Astrocyte of the cerebellum (primary cell): ENCODE measurements at places on chromosomes 16 and 17.

DNA sequence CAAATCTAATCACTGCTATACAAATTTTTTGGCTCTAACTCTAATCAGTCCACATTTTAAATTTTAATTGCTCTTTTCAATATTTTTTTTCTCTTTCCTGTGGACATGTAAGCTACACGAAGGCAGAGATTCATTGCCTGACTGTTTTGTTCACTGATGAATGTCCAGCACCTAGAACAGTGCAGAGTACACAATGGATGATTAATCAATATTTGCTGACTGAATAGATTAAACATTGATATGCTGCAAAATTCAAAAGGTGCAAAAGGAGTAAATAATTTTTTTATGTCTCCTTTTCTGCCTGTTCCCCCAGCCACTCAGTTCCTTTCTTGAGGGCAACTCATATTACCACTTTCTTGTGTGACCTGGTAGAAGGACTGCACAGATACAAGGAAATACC lies 32.8 kb downstream of the SCNN1B start:
- DNase-seq = no peak

DNA sequence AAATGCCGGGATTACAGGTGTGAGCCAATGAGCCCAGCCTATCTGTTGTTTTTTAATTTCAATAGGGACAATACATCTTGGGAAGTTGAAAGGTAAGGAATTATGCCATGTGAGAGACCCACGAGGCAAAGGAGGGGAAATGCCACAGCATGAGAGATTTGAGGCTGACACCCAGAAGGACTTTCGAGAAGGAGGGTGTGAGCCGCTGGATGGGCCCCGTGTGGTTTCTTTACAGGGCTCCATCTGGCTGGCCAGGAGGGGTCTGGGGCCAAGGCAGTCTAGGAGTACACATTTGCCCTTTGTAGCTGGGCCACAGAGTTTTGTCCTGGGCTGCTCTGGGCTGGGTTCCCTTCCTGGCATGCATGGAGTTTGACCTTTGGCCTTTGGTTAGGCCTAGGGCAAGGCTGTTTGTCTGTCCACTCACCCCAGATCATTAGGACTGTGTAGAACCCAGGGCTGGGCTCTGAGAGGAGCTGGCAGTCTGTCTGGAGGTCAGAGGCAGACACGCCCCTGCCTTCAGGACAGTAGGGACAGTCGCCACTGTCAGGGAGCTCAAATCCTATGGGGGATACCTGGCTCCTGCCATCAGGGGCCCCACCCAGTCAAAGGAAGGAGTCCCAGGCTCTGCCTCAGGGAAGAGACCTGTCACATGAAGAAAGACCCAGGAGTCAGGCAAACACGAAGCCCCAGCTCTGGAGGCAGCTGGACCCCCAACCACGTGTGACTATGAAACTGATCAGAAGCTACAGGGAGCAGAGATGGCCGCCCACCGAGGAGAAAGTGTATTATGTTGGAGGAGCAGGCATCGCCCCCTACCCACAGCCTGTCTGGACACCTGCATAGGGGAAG lies 24.2 kb upstream of the NXPH3 start:
- no peak for DNase-seq

DNA sequence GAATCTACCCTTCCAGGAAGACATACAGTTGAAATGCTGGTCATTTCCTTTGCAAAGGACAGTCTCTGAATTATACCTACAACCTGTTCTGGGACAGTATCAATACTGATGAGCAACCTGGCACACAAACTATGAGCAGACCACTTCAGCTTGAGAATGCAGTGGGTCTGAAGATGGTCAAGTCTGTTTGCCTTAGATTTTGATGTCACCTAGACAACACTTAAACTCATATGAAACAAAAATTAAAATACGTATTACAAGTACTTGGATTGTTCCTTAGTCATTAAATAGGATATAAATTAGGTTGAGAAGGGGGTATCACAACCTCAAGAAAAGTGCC lies 3.5 kb downstream of the SRSF2 start:
- no peak for DNase-seq

DNA sequence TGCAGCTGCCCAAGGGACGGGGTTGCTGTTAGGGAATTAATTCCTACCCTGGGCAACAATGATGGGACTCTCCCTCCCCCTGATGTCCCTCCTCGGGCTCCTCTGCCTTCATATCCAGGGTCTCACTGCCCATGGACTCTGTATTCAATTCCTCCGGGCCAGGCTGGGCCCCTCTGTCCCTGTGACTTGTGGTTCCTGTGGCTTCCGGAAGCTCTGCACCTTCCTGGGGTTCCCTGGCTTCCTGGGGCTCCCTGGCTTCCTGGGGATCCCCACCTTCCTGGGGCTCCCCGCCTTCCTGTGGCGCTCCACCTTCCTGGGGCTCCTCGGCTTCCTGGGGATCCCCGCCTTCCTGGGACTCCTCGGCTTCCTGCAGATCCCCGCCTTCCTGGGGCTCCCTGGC lies 35.2 kb downstream of the SRL start:
- DNase-seq = no peak

DNA sequence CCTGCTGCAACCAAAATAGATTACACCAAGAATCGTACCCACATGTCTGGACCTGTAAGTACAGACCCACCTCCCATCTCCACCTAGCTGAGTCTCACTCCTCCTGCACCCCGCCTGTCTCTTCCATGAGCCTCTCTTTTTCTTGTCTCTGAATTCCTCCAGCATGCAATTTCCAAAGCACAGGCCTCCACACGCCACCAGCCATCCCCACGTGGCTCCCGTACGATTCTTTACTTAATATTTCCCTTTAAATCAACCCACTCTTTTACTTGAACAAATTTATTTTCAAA lies 1.2 kb downstream of the RPH3AL start:
- DNase-seq = no peak

- DNase-seq = peak; percentile 68
These were observed 19.3 kb downstream of the GDE1 start for GRCh38 chr16:19502395-19503131.

DNA sequence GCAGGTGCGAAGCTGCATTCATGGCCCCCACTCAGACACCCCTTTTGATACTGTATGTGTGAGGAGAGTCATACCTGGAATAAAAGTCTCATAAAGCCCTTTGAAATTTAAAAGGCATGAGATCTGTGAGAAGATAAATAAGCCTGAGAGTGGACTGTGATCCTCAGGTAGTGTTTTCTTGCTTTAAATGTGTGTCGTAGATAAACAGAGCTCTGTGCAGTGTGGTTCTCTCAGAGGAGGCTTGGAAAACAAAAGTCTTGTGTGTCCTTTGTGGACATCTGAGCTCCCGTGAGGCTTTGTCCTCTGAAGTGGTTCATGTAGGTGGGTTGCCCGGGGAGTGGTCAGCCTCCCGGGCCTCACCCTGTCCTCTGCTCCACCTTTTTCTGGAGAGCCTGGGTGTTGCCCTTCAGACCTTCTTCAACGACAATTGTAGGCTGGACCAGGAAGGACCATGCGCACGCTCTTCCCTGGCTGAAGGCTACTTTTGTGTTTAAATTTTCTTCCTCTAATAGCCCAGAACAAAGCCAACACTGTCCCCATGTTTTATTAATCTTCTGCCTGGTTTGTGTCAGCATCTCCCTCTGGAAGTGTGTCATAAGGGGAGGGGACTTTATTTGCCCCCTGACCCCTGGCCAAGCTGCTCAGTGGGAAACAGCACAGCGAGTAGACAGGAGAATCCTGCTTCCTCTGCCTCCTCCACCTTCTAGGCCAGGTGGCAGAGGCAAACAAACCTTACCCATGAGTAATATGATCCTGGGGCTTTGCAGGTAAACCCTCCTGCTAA lies 151.2 kb downstream of the MSI2 start:
- DNase-seq = no peak

GRCh38 chr17:59858167-59858816 lies 34.5 kb downstream of the TUBD1 start:
- DNase-seq = no peak

GRCh38 chr16:88983771-88984687 lies 7.0 kb upstream of the CBFA2T3 start:
- DNase-seq = no peak

DNA sequence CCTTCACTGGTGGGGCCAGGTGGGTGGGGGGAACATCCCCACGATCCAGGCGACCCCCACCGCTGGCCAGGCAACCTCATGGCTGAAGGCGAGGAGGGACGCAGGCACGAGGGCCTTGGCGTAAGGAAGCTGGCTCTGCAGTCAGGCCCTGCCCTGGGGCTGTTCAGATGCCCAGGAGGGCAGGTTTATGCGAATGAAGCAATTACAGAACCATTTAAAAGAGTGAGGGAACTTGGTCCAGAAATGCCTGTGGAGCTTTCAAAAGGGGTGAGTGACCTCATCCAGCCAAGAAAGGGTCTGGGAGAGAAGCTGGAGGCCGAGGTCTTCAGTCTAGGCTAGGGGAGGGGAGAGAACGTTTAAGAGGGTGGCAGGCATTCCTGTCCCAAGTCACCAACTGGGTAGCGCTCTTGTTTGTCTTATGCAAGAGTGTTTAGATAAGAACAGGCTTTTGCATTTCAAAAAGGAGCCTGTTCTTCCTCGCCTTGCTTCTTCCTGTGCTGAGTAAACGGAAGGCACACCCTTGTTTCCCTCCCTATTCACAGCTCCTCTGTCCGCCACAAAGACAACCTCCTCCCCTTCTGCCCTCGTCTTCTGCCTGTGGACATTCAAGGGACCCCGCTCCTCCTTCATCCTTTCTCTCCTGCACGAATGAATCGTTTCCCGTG lies 183.5 kb upstream of the SDK2 start:
- no peak for DNase-seq

DNA sequence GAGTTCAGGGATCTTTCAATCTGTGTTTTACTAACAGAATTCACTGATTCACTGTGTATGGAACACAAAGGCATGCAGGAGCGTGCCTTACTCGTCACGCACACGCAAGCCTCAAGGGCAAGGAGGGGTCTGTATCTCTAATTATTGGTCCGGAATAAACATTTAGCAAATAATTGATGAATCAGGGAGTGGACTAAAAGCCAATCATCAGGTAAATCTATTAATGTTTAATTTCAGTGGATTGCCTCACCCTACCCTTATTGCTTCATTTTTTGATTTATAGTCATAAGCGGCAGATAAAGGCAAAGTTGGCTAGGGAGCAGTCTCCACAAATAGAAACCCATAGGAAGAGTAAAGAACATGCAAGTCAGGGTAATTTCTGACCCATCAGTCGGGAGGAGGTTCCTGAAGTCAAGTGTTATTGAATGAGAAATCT lies 7.4 kb upstream of the HSD17B2 start:
- DNase-seq = no peak

DNA sequence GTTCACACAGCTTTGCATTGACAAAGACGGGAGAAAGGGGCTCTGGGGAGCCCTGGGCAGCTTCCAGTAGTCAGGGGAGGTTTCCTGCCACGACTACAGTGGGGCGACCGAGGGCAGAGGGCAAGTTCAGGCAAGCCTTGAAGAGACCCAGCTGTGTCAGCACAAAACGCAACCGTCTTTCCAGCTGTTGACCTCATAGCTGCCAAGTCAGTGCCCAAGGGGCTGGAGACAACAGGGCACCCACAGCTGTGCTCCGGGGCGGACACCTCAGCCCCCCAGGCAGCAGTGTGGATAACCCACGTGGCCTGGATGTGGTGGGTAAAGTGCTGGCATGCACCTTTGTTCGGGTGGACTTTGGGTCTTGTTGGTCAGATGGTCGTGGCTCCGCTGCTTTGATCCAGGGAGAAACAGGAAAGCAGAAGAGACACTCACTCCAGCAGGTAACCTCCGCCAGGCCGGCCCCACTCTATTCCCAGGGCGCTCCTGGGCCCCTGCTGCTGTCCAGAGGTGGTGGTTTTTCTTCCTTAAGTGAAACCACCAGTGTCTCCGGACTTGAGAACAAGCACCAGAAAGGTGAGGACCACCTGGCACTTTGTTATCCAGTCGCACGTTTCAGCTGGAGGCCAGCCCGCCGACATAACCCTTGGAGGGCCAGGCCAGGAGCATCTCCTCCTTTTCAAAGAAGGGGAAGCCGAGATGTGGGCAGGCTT lies 17.6 kb upstream of the CBX2 start:
- DNase-seq = no peak

DNA sequence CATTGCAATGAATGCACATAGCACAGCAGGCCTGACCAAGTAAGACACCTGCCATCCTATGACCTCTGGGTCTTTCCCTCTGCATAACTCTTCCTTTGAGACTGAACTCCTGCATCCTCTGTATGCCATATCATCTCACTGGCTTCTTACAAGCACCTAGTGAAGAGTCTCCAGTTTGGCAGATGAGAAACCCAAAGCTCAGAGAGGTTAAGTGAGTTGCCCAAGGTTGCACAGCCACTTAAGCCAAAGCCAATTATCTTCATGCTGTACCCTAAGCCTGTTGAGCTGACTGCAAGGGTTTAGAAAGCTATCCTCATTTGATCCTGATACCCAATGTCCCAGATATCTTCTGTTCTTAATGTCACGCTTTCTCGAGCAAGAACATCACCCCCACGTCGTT lies 35.2 kb downstream of the TMEM186 start:
- DNase-seq = no peak
